ENCODE measurements at places on chromosomes 4 and X. TPM values are rescaled to one million over a fixed set of nuclear protein-coding genes. Genes with fewer than 3 reads are reported as not detected.

Gene MAGEB17
- not detected for polyA plus RNA-seq

Gene TMEM35A
- not detected for polyA plus RNA-seq

Gene CFAP99
- polyA plus RNA-seq, result not detected

Gene F8A2
- polyA plus RNA-seq, result not detected

Gene DUSP9
- not detected for polyA plus RNA-seq

GRCh38 chrX:155263854-155264628 lies at the start of gene RAB39B:
RAB39B (minus strand) TSS chrX:155264491; CDS start chrX:155264288, 203 bp downstream.
- H3K27ac ChIP-seq, result peak within 1 kb of the TSS; percentile 39
- peak; percentile 51 for DNase-seq
- no peaks in the 10 kb centered on the region for H3K27me3 ChIP-seq
- H3K36me3 ChIP-seq, result peaks cover 7% of the 10 kb centered on the region
- H3K4me3 ChIP-seq, result peak within 1 kb of the TSS; percentile 86

DNA sequence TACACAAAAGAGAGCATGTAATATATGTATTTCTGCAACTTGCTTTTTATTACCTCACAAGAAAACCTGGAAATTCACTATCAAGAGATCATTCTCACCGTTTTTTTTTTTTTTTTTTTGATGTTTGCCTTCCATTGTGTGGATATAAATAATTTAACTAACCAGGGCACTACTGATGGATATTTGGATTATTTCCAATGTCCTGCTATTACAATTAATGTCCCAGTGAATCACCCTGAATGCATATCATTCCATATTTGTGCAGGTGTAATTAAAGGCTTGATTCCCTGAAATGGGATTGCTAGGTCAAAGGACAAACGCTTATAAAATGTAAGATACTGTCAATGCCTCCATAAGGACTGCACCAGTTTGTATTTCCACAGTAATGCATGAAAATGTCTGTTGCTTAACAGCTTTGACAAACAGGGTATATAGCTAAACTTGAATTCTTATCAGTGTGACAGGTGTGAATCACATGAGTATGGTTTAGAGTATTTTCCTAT lies 87.8 kb downstream of the NCAPG start:
- no peaks in the 10 kb centered on the region for H3K4me1 ChIP-seq
- H3K27ac ChIP-seq, result peak overlapping the region; percentile 7
- no peak overlapping the region for H3K4me3 ChIP-seq
- no peak for DNase-seq
- H3K36me3 ChIP-seq, result peaks cover 28% of the 10 kb centered on the region

DNA sequence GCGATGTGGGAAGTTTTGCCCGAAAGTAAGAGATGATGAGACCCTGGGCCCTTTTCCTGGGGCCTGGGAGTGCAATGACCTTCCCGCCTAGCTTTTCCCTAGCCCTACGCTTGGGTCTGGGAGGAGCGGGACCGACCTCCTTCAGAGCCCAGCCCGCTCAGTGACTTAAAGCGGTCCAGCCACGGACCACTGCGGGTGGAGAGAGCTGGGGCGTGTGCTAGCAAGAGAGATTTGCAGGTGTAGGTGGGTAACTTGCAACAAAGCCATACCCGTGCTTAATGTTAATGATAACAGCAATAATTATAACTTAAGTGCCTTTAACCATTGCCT lies 503 bp upstream of the PDE5A start:
- no peak for DNase-seq
- H3K27ac ChIP-seq, result no peak overlapping the region
- peaks cover 21% of the 10 kb centered on the region for H3K4me1 ChIP-seq
- no peaks in the 10 kb centered on the region for H3K36me3 ChIP-seq
- peaks cover 43% of the 10 kb centered on the region for H3K27me3 ChIP-seq

DNA sequence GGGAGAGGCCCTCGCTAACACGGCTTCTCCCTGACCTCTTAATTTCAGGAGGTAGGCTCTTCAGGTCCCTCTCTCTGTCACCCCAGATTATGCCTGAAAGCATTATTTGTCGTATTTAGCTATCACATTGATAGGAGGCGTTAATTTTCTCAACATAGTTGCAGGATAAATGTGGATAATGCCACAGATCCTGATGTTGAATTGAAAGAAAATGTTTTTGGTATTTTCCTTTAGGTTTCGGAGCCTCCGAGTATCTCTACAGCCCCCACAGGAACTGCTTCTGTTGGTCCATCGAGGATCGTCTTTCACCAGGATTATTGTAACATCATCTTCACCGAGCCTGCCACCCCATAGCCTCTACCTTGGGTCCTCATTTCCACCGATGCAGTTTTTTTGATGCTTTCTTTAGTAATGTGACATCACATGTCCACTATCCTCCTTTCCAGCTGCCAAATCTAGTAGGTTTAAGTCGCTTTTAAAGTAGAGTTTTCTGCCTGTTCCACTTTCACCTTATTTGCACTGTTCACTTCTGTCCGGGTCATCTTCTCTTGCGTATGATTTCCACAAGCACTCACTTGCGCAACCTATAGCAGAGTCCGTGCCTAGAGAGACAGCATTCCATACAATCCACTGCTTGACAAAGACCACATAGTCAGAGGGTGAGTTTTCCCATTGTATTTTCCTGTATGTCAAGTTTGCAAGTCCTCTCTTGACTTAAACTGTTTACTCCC lies 665 bp downstream of the TIGD2 start:
- H3K4me3 ChIP-seq, result peak overlapping the region; percentile 83
- peaks cover 19% of the 10 kb centered on the region for H3K4me1 ChIP-seq
- peak overlapping the region; percentile 84 for H3K27ac ChIP-seq
- peaks cover 18% of the 10 kb centered on the region for H3K36me3 ChIP-seq

- H3K36me3 ChIP-seq, result peaks cover 8% of the 10 kb centered on the region
- no peak overlapping the region for H3K27ac ChIP-seq
- H3K27me3 ChIP-seq, result no peaks in the 10 kb centered on the region
- no peaks in the 10 kb centered on the region for H3K4me1 ChIP-seq
Observed at GRCh38 chr4:56259655-56260054, 127.6 kb downstream of the AASDH start.

- H3K4me3 ChIP-seq, result no peak overlapping the region
- H3K27ac ChIP-seq, result no peak overlapping the region
- H3K36me3 ChIP-seq, result no peaks in the 10 kb centered on the region
- no peak for DNase-seq
- H3K27me3 ChIP-seq, result no peaks in the 10 kb centered on the region
Observed at GRCh38 chr4:106690487-106690886, 321.9 kb upstream of the GIMD1 start.

DNA sequence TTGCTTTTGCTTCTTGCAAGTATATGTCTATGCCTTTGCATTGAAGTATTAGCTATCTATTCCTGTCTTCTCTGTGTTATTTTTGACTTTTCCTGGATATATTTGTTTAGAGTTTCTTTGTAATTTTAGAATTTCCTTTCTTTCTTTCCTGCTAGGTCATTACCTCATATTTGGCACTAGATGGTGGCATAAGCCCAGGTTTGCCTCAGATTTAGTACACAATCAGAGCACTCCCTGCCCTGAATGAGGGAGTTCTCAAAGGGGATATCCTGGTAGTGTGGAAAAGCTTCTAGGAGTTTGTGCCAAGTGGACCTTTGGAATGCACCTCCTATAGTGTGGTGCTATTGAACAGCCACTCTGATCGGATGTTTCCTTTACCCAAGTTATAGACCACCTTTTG lies 181.6 kb downstream of the UGT8 start:
- DNase-seq, result no peak
- no peak overlapping the region for H3K4me3 ChIP-seq
- H3K36me3 ChIP-seq, result no peaks in the 10 kb centered on the region
- H3K27ac ChIP-seq, result no peak overlapping the region

- DNase-seq, result no peak
- H3K4me3 ChIP-seq, result no peak overlapping the region
- peaks cover 21% of the 10 kb centered on the region for H3K27me3 ChIP-seq
Observed at GRCh38 chr4:153137677-153138630, 66.3 kb upstream of the TRIM2 start.

DNA sequence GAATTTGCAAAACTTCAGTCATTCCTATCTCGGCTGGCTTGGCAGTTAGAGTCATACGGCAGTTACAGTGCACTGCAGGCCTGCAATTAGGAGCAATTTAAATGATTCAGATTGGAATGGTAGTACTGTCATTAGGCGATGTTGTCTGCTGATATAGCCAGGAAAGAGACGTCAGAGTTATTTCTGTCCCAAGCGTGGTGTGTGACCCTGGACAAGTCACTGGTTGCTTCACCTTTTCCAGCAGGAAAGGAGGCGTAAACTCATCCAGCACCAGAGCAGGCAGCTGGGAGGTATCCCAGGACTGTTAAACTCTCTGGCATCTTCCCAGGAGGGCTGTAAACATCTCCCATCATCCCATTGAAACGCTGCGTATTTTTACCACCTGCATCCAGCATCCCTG lies 836 bp upstream of the LNX1 start:
- DNase-seq, result no peak
- H3K4me1 ChIP-seq, result peaks cover 16% of the 10 kb centered on the region
- peaks cover 41% of the 10 kb centered on the region for H3K27me3 ChIP-seq
- H3K36me3 ChIP-seq, result no peaks in the 10 kb centered on the region

GRCh38 chrX:134997646-134998045 lies 6.9 kb downstream of the SMIM10 start:
- no peak for DNase-seq
- no peak overlapping the region for H3K27ac ChIP-seq
- H3K4me1 ChIP-seq, result no peaks in the 10 kb centered on the region
- no peak overlapping the region for H3K4me3 ChIP-seq

- peak overlapping the region; percentile 69 for H3K27ac ChIP-seq
- H3K4me3 ChIP-seq, result no peak overlapping the region
- DNase-seq, result no peak
- no peaks in the 10 kb centered on the region for H3K27me3 ChIP-seq
- peaks cover 23% of the 10 kb centered on the region for H3K36me3 ChIP-seq
- peaks cover 18% of the 10 kb centered on the region for H3K4me1 ChIP-seq
Observed at GRCh38 chr4:56990109-56990905, 11.6 kb downstream of the POLR2B start.

DNA sequence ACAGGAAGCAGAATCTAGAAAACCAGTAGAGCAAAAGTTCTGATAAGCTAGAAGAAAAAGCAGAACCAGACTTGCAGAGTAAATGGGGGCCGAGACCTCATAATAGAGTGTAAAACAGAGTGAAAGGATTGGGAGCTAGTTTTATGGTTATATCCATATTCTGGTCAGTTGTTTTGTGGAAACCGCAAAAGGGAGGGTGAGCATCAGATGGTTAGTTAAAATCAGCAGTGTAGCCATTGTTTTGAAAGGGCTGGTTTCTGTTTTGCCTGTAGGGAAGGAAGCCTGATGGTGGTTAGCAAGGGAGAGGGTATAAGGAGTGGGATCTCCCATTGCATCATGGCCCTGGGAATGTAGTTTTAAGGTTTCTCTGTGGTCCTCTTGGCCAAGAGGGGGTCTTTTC lies 17.2 kb upstream of the CCNI start:
- peaks cover 32% of the 10 kb centered on the region for H3K4me1 ChIP-seq
- DNase-seq, result peak; percentile 35
- no peaks in the 10 kb centered on the region for H3K27me3 ChIP-seq
- peak overlapping the region; percentile 22 for H3K4me3 ChIP-seq
- H3K27ac ChIP-seq, result peak overlapping the region; percentile 3
